ENCODE measurements at places on chromosomes 16 and 17.

DNA sequence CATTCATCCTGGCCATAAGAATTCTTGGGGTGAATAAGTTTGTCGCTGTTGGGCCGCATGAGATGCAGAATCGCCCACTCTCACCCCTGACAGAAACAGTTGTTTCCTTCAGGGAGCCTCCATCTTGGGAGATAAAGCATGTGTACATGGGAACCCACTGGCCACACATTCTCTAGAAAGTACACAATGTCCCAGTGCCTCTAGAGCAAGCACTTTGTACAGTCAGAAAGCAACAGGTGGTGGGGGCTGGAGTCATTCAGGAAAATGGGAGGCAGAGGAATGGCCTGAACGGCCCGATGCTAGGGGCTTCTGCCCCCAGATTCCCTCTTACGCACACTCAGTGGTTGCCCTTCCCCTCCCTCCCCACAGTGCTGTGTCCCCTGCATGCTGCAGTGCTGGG is 16.1 kb downstream of the ACE start:
- no peak for DNase-seq

DNA sequence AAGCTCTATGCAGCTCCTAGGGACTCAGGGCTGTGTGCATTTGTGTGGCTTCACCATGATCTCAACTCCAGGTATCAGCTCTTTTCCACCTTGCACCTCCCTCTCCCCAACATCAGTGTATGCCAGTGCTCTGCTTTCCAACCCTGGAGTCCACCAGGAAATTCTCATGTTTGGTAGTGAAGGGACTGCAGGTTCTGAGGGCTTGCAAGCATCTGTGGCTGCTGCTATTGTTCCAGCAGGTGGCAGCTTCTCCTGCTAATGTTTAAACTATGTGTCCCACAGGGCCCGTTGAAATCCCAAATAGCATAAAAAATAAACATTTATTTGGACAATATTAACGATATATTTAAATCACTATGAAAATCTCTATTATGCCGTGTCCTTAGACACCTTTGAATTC is 82.0 kb downstream of the RGS9 start:
- DNase-seq: peak; percentile 8

- DNase-seq: peak; percentile 85
Measured at GRCh38 chr16:75433732-75434413, 570 bp upstream of the CFDP1 start.

DNA sequence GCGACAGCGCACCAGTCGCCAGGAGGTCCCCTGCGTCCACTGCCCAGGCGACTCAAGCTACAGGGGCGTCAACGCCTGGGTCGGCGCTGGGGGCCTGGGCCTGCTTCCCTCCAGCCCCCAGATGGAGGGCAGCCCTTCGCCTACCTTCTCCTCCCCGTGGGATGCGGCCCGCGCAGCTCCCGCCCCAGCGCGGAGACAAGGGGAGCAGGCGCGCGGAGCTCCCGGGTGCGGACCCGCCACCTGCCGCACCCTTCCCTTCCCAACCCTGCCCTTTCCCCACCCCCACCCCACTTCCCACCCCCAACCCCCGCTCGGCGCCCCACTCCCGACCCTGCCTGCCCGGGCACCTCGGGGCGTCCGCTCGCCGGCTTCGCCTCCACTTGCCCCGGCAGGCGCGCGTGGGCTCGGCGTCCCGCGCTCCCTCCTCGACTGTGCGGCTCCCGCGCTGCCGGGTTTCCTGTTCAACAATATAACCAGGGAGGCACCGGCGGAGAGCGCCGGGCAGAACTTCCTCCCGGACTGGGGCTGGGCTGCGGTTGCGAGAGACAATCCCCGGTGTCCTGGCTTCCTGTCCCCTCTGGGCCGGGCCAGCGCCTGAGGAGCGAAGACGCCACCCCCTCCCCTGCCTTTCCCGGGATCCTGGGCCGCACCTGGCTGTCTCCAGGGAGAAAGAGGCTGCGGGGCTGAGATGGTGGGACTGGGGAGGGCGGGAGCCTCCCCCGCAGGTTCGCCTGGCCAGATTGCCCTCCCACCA is at the start of gene ARHGAP27:
TSS of gene ARHGAP27 (minus strand) at position 466 of the 754 bp plus-strand sequence. CDS start 2,591 bp downstream, outside the sequence.
- no peak for DNase-seq

GRCh38 chr17:72972263-72972951 is 120.1 kb downstream of the SLC39A11 start:
- no peak for DNase-seq

GRCh38 chr16:2507052-2507659 is 6.6 kb upstream of the ATP6V0C start:
- DNase-seq: no peak

GRCh38 chr17:78661093-78661770 is 84.0 kb upstream of the DNAH17 start:
- no peak for DNase-seq

DNA sequence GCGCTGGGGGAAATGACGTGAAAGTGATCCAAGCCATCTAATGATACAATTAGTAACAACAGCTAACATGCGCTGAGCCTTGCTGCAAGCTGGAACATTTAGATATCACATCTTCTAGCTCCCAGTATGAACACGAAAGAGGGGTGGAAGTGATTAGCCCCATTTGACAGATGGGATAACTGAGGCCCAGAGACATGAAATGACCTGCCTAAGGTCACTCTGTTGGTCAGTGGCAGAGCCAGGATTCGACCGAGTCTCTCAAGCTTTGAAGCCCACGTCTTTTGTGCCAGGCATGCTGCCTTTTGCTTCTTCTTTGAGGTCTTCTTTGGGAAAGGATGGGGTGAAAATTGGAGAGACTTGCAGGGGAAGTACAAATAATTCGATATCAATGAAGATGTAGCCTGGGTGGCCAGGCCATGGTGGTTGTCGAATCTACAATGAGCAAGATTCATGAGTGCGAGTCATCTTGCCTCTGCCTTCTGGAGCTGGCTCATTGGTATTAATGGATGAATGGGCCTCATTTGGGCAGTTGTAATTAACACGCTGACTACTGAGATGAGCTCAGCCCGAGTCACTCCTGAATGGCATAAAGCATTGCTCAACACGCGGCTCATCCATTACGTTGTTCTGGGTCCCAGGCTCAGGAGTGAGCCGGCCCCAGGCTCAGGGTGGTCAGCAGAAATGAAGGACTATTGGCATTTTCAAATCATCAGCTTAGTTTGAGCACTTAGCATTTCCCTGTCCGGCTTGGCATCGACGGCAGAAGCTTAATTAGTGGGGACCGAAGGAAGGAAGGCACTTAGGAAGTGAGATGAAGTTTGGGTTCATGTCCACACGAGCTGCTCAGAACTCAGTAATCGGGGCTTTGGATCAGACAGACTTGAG is 28.0 kb upstream of the GPRC5B start:
- no peak for DNase-seq

DNA sequence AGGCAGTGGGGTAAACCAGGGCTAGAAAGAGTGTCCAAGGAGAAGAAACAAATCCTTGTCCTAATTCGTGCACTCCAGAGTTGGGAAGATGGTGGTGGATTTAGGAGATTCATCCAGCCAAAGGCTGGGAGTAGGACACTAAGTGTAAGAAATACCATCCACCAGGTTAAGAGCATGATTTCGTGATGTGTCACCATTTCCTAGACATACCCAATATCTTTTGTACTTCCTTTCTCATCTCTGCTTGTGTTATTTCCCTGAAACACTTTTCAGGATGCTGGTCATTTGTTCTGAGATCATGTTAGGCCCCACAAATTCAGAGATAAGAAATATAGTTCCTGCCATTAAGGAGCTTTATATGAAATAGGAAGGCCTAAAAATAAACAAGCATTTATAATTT is 106.3 kb upstream of the HLF start:
- no peak for DNase-seq

- no peak for DNase-seq
Measured at GRCh38 chr16:27316038-27316680, 2.4 kb downstream of the IL4R start.

DNA sequence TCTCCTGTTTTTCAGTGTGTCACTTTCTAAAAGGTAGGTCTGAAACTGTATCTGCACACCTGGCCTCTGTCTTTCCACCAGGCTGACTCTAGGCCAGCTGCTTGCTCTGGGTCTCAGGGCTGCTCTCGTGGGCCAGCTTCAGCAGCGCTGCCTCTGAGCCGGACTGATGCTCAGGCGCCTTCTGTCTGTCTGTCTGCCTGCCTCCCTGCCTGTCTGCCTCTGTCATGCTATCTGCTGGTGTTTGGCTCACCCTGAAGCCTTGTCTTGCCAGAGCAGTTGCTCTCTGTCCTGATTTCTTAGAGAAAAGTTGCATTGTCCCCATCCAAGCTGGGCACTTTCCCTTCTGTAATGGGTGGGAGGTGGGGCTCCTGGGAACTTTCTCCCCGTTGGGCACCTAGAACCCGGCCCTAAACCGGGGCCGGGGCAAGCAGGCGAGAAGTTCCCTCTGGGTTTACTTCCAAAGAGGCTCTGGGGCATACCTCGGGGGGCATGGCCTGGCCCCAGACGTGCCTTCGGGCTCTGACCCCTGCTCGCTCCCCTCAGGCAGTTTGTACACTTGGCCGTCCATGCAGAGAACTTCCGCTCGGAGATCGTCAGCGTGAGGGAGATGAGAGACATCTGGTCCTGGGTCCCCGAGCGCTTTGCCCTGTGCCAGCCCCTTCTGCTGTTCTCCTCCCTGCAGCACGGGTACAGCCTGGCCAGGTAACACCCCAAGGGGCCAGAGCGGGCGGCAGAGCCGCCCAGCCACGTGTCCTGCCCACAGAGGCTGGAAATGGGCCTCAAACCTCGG is 15.9 kb upstream of the ATP6V0C start:
- DNase-seq: no peak

GRCh38 chr17:50540560-50541401 is 6.2 kb upstream of the SPATA20 start:
- no peak for DNase-seq

GRCh38 chr16:49930841-49931240 is 74.9 kb upstream of the ZNF423 start:
- DNase-seq: no peak

DNA sequence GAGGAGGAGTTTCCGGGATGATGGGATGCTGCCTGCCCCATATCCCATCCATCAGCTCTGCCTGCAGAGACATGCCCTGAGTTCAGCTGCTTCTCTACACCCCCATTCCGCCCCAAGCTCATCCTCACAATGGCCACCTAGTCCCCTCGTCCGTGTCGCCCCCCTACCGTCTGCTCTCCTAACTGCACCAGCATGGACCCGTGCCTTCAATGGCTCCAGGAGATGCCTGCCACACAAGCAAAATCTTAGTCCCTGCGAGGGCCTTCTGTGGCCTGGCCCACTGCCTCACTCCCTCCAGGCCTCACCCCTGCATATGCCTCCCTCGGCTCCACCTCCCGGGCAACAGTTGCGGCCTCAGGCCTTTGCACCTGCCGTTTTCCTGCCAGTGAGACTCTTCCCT is 1.8 kb upstream of the TELO2 start:
- peak; percentile 21 for DNase-seq

DNA sequence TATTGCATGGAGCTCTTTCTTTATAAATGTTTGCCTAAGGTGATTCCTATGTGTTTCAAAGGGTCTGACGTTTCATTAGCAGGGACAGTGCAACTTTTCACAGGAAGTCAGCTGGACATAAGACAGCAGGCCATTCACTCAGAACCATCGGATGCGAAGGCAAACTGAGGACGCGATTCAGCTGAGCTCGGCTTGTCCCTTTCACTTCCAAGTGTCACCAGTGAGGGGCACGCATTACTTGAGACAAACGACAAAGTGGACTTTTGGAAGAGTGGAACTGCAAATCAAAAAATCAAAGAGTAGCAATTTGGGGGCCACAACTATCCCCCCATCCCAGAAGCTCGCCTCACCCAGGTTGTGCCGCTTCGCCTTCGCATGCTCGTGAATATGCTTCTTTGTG is 14.6 kb downstream of the USP22 start:
- no peak for DNase-seq

DNA sequence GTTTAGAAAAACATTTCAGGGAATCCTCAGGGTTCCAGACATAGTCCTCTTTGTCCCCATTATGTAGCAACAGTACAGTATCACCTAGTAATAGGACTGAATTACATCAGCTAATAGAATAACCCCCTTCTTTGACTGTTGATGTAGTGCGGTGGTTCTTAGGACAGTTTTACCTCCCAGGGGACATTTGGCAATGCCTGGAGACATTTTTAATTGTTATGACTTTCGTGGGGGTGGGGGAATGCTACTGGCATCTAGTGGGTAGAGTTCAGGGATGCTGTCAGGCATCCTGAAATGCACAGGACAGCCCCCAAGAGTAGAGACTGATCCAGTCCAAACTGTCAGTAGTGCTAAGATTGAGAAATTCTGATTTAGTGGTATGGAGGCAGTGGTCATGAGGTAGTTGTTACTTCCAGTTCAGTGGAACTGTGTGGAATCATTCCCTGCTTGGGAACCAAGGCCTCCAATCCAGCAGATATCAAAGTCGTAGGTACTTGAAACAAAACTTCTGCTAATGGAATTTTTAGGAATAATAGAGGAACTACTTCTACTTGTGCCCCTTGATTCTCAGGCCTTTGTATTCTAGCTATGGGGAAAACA is 20.3 kb downstream of the NF1 start:
- no peak for DNase-seq

DNA sequence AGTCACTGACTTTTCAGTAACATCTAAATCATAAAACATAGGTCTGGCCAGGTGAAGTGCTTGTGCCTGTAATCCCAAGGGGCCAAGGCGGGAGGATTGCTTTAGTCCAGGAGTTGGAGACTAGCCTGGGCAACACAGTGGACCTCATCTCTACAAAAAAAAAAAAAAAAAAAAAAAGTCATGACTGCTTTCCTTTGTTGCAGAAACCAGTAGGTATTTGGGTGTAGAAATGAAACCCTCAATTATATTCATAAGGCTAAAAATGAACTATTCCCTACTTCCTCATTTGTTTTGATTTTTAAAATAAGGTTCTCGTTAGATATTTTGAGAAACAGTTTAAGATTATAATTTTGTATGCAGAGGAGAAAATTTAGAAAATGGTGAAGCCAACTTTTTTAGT is 26.0 kb downstream of the PITPNC1 start:
- no peak for DNase-seq

DNA sequence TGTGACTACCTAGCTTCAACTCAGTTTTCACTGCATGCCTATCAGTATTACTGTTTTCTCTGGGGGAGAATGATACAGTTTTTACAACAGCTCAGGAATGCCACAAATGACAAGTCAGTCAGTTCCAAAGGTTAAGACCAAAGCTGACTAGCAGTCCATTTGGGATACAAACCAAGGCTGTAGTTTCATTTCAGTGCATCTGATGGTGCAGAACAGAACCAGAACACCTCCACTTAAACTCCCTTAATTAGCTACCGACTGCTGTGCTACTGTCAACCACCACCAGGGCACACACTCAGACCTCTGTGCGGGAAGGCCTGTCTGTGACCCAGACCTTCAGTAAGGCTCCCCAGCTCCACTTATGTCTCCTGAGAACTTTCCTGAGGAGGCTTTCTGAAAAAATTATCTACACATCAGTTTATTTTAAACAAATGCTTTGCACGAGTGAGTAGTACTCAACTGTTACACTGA is 20.4 kb downstream of the NFE2L1 start:
- peak; percentile 49 for DNase-seq
